ENCODE measurements at places on chromosomes 4 and X. TPM values are rescaled to one million over a fixed set of nuclear protein-coding genes. Genes with fewer than 3 reads are reported as not detected.

The TMEM255A gene
- 1.0 TPM for total RNA-seq

The DCAF16 gene
- 19.5 TPM for total RNA-seq

The CABS1 gene
- not detected for total RNA-seq

The BEX5 gene
- 4.1 TPM for total RNA-seq

The ATP2B3 gene
- total RNA-seq, result not detected

The LRCH2 gene
- 7.9 TPM for total RNA-seq

The BEX1 gene
- total RNA-seq, result 10.6 TPM

DNA sequence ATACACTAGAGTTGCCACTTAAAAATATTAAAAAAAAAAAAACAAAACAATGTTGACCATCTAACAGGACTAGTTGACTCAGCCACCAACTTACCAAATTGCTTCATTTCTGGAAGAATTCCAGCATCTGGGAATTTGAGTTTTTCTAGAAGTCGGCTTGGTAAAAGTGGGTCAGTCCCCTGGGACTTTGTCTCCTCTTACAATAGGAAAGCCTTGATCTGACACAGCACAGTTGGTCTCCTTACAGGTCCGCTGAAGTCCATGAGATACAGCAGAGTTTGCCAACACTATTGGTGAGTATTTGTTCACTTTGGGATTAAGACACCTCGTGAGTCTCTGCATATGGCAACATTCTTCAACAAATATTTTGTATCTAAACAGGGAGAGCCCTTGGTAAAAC lies 18.2 kb upstream of the DDIT4L start:
- DNase-seq, result no peak

- no peak for DNase-seq
Observed at GRCh38 chr4:139265654-139266053, 14.4 kb downstream of the MGARP start.

GRCh38 chr4:83548151-83548905 lies 12.4 kb downstream of the GPAT3 start:
- peak; percentile 53 for DNase-seq

DNA sequence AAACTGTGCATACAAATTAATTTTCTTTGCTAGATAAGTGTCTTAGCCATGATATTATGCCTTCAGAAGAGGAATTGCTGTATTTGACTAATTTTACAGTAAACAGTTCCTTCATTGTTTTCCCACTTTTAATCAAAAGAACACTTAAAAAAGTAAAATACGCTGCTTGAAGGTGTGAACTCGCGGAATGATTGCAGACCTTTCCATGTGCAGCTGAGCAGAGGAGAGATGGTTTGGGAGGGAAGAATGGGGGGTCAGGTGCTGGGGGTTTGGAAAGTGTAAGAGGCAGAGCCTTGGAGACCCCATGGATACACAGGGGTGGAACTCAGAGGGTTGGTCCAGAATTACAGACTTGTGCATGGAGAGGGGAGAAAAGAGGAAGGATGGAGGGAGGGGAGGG lies 15.3 kb downstream of the CYTL1 start:
- DNase-seq, result no peak

DNA sequence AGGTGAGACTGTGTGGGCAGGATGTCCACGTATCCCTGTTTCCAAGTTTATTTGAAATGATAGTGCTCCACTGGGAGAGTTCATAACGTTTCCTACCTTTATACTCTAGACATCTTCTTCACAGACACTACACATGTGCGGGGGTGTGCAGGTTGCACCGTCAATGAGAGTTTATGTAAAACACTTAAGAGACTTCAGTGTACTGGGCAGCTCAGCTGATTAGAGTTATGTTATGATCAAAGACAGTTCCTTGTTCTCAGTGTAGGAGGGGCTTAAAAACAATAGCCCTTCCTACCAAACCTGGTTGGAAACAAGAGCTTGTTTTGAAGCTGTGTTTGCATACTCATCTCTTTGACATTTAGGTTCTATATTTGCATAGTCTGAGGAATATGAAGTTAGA lies 326.9 kb upstream of the AGA start:
- no peak for DNase-seq

DNA sequence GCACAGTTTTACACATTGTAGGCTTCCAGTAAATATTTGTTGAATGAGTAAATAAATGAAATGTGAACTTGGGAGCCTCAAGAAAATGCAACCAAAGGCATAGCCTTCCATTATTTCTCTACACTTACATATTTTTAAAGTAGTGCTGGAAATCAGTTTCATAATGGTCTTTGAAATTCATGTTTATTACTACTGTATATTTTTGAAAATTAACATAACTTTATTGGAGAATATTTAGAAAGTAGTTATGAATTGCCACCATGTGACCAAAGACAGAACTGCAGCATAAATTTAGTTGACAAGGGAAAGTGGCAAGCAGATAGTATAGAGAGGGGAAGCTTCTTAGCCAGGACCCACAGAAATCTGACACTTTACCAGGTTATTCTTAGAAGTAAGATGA lies 6.4 kb downstream of the TCEAL8 start:
- DNase-seq, result no peak

GRCh38 chr4:80079255-80079923 lies 6.4 kb upstream of the ANTXR2 start:
- no peak for DNase-seq

GRCh38 chrX:20529301-20529700 lies 262.6 kb upstream of the RPS6KA3 start:
- no peak for DNase-seq
